Stimulated activated CD4-positive, alpha-beta T cell treated with anti-CD3 and anti-CD28 coated beads, Interleukin-2, amount 100 ng/mL, for 48 hours (primary cell): ENCODE measurements at places on chromosomes 7 and 10.

DNA sequence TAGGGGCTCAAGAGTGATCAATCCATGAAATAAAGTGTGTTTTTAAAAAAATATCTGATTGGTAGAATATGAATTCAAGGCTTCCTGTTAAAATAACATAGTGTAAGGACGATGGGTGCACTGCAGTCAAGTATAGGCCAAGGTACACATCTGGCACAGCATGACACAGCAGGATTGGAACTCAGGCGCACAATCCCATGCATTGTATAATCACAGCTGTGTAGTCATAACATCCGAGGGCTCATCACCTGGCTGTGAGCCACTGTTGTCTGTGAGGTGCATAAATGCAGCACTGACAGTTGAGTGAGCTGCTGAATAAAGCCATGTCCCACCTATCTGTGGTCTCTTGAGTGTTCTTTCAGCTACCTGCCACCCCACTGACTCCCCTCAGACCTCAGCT is 142.3 kb upstream of the HPS1 start:
- DNase-seq, result no peak

DNA sequence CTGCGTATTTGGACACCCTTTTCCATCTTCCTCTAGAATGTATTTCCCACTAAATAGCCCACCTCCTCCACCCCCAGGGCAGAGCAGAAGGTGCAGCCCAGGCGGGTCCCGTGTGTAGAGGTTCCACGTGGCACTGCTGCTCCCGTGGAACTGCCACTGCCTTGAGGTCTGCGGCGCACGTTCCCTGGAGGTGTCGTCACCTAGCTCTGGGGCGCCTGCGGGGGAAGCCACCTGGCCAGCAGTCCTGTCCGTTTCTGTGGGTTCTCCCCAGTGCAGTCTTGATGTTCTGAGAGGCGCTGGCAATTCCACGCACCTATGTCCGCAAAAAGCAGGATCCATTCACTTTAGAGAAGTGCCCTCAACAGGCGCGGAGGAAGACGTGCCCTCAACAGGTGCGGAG is 21.9 kb downstream of the BNIP3 start:
- no peak for DNase-seq

GRCh38 chr10:58220769-58221451 is 46.8 kb downstream of the IPMK start:
- no peak for DNase-seq

DNA sequence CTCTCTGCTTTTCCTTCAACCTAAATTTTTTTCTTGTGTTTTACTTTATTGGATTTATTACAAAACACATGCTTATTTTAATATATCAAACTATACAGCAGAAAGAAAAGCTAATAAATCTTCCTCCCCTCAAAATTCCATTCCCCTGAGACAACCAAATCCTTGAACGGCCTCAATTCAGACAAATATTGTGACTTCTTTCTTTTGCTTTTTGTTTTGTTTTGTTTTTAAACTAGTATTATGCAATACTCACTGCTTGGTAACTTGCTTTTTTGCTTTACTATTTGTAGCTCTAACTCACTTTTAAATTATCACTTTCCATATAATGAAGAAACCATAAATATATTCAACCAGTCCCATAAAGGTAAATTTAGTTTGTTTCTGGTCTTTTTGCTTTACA is 59.4 kb upstream of the CDK1 start:
- DNase-seq, result no peak

DNA sequence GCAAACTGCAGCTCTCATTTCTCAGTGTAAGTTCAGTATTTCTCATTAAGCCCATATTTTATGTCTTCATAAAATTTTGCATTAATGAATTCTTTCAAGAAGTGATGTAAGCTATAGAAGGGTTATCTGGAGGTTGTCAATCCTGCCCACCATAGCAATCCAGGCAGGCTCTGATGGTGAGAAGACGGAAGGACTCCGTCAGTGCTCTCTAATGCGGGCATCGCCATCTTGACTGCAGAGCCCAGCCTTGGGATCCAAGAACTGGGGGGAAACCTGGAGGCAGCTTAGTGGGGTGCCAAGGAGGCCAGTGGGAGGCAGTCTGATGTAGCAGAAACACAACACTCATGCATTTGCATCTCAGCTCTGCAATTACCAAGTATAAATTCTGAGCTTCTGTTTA is 707.4 kb upstream of the NRP1 start:
- DNase-seq, result no peak

DNA sequence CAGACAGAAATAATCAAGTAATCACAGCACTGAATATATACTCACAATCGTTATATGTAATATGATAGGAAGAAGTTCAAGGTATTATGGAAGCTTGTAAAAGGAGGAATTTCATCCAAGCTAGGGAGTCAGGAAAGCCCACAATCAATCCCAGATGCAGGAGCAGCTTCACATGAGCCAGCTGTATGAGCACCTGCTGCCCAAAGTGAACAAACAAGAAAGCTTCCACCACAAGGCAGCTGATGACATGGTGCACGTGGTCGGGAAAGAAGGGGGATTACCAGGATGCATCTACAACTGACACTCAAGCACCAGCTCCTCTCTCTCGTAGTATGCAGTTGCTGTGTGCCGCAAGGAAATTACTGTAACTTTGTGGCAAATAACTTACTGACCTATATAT is 225.2 kb downstream of the XPNPEP1 start:
- DNase-seq, result no peak

- no peak for DNase-seq
These were observed 89.8 kb upstream of the HPS1 start for GRCh38 chr10:98536551-98536950.

DNA sequence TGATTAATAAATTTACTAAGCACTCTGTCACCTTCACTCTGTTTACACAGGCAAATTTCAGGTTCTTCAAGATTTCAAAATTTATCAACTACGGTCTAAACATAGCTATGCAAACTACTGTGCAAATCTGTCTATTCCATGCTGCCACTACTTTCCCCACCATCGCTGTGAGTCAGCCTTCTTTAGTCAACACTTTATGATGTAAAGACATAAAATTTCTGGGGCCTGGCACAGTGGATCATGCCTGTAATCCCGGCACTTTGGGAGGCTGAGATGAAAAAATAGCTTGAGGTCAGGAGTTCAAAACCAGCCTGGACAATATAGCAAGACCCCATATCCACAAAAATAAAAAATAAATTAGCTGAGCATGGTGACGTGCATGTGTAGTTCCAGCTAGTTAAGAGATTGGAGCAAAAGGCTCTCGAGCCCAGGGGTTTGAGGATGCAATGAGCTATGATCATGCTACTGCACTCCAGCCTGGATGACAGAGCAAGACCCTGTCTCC is 42.6 kb downstream of the CNOT4 start:
- no peak for DNase-seq

GRCh38 chr10:37549054-37549453 is 308.4 kb downstream of the ZNF248 start:
- DNase-seq, result no peak

GRCh38 chr7:11474902-11475585 is 357.0 kb downstream of the THSD7A start:
- DNase-seq, result no peak

- no peak for DNase-seq
These were observed 114.2 kb downstream of the ADCY1 start for GRCh38 chr7:45688382-45688781.

- DNase-seq, result no peak
These were observed 1.7 kb upstream of the RBM20 start for GRCh38 chr10:110642204-110643034.

- DNase-seq, result no peak
These were observed 70.2 kb upstream of the FERD3L start for GRCh38 chr7:19215412-19215811.

DNA sequence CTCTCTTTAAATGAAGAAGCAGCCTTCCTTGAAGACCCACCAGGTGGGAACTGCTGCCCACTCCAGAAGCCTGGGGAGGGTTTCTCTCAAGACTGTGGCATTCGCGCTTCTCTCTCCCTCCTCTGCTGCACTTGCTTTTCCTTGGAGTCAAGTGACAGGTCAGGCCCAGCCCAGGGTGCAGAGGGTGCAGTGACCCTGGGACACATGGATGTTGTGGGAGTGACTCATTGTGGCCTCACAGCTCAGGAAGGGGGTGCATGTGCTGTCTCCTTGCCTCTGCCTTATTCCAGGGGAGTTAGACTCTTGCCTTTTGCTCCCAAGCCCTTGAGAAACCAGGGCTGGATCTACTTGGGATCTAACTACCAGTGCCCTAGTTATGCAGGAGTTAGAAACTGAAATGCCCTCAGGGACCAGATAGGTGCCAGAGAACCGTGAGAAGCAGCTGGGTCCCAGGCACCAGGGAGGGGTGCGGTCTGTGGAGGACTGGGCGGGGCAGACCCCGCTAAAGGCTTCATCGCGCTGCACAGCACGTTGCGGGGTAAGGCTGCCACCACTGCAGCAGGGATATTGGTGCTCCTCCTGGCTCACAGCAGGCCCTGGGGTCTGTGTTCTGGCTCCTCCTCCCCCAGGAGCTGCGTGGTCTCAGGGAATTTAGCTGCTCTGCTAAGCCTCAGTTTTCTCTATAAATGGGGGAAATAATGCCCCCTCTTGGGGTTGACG is 11.4 kb downstream of the FAM241B start:
- DNase-seq, result no peak

- no peak for DNase-seq
These were observed 176.1 kb downstream of the CHN2 start for GRCh38 chr7:29370531-29371314.

DNA sequence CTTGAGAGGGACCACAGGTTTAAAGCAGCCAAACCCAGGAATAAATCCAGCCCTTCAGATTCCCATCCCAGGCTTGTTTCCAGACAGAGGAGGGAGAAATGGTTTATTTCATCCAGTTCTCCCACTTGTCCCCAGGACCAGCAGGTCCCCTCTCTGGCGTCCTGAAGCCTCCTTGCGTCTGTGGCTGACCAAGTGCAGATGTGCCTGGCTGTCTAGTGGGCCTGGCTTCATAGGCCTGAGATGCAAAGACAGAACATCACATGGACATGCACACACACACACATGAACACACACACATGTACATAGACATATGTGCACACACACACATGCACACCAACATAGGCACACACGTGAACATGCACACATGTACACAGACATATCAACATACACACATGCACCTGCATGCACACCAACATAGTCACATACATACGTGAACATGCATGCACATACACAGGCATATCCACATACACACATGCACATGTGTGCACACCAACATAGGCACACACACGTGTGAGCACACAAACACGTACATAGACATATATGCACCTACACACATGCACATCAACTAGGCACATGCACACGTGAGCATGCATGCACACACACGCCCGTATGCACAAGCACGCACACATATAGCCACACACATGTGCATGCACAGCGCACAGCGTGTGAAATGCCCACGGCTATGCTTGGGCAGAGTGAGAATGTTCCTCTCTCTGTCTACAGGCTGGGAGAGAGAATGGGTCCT is 10.7 kb downstream of the FOXL3 start:
- DNase-seq, result no peak

- DNase-seq, result no peak
These were observed 68.6 kb upstream of the PPP2R2D start for GRCh38 chr10:131832056-131832685.

- DNase-seq, result no peak
These were observed 760.0 kb downstream of the PHTF2 start for GRCh38 chr7:78558566-78558965.

GRCh38 chr7:102447311-102447710 is 13.9 kb downstream of the ORAI2 start:
- no peak for DNase-seq

DNA sequence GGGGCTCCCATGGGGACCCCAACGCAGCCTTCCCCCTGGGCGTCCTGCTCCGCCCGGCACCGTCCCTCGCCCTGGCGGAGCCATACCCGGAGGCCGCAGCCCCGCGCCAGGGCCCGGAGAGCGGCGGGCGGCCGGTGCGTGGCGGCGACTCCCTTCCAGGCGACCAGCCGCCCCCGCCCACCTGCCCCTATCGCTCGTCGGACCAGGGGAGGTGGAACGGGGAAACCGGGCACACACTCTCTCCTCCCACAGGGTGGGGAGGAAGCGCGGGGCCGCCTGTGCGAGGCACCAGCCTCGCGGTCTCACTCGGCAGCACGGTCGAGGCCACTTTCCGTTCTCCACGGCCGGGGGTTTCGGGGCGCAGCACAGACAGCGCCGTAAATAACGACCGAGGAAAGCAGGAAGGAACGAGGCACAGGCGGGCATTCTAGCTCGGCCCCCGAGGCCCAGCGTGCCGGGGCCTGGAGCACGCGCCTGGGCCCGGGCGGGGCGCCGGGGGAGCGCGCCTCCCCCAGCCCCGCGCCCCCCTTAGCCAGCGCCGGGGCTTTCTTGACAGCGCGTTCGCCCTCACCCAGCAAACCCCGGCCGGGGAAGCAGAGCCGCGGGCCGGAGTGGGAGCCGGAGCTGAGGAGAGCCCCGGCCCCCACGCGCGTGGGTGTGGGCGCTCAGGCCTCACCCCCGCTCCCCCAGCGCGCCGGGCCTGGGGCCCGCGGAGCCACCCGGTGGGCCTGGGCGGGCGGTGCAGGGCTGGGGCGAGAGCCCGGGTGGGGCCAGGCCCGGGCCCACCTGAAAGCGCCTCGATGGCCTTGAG is 936 bp downstream of the IGF2BP3 start:
- DNase-seq, result no peak

DNA sequence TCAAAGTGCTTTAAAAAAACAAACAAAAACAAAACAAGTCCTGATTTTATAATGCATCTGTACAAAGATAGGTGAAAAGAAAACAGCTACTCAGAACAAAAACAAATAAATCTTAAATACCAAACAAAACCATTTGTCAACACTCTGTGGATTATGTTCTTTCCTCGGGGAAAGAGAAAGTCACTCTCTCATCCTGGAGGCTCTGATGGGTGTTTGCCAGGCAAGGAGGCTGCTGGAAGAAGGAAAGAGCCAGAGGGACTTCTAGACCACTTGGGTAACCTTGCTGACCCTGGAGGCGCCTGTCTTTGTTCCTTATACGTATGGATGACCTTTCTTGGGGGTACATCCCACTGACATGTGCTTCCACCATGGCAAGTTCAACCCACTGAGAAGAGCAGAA is 92.8 kb downstream of the ZRANB1 start:
- DNase-seq, result no peak

GRCh38 chr10:106947643-106948042 is 216.9 kb downstream of the SORCS1 start:
- no peak for DNase-seq

GRCh38 chr7:150875791-150876190 is 23.5 kb downstream of the AOC1 start:
- no peak for DNase-seq

DNA sequence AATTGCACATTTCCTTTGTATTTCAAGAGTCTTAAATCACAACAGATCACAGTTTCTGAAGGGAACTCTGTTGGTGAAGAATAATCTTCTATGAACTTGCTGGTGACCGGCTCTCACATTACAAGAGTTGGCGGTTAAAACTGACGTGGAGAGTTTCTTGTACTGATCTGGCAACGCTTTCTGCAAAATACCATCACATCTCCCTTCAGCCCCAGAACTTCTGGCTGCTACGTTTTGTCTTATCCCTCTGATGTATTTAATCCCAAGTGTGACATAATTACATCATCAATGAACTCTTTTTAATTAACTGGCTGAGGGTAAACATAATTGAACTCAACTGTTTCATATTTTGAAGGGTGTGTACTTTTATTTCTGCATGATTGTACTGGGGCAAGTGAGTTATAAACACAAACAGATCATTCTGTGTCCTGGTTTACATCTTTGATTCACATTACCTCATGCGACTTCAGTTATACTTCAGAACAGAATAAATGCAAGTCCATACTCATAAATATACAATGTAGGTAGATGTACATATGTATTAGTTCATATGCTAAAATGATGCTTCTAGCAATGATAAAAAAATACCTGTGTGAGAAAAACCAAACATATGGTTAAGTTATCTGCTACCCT is 105.1 kb upstream of the NPVF start:
- no peak for DNase-seq

- DNase-seq, result no peak
These were observed 212.6 kb upstream of the HABP2 start for GRCh38 chr10:113340282-113340681.
